Osteoblast (primary cell): ENCODE measurements at places on chromosomes 11 and 22. TPM values are rescaled to one million over a fixed set of nuclear protein-coding genes. Genes with fewer than 3 reads are reported as not detected.

DNA sequence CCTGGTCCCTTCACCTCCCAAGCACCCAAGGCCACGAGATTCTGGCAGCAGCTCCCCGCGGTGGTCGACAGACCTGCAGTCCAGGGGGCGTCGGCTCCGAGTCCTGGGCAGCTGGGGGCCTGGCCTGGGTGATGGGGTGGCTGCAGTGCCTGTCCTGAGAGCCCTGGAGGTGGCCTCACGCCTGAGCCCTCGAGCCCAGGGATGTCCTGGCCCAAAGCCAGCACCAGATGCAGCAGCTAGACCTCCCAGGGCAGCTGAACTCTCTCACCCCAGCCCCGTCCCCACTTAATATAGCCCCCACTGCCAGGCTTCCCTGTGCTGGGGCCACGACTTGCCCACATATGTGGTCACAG lies 6.6 kb downstream of the LMNTD2 start:
- no peak overlapping the region for H3K4me3 ChIP-seq
- H3K27ac ChIP-seq = no peak overlapping the region
- H3K4me1 ChIP-seq = no peaks in the 10 kb centered on the region

DNA sequence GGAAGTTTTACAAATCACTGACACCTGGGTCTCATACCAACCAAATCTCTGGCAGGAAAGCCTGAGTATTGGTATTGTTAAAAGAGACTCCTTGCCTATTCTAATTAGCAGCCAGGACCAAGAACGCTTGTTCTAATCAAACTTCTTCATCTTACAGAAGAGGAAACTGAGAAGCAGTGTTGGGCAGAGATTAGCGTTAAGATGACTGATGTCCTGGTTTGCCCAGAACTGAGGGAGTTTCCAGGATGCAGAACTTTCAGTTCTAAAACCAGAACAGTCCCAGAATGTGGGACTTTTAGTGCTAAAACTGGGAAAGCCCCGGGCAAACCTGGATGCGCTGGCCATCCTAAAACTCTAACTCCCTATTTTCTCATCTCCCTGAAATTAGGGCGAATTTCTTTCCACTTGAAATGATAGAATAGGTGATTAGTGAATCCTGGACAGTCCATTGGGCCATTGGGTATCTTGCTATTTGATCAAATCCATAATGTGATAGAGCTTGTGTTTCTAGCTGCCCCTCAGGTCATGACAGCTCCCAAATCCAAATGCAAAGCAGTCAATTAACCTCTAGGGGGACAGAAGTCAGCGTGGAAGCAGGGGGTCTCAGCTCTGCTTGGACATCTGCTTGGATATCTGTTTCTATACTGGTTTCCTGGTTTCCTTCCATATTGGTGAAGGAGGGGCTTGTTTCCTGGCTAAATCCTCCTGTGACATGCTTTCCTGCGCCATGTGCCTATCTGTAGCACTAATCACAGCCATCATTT lies 16.0 kb upstream of the TMPRSS13 start:
- H3K36me3 ChIP-seq = no peaks in the 10 kb centered on the region
- no peak overlapping the region for H3K4me3 ChIP-seq
- peak; percentile 45 for DNase-seq
- H3K27ac ChIP-seq = no peak overlapping the region
- H3K27me3 ChIP-seq = no peaks in the 10 kb centered on the region

DNA sequence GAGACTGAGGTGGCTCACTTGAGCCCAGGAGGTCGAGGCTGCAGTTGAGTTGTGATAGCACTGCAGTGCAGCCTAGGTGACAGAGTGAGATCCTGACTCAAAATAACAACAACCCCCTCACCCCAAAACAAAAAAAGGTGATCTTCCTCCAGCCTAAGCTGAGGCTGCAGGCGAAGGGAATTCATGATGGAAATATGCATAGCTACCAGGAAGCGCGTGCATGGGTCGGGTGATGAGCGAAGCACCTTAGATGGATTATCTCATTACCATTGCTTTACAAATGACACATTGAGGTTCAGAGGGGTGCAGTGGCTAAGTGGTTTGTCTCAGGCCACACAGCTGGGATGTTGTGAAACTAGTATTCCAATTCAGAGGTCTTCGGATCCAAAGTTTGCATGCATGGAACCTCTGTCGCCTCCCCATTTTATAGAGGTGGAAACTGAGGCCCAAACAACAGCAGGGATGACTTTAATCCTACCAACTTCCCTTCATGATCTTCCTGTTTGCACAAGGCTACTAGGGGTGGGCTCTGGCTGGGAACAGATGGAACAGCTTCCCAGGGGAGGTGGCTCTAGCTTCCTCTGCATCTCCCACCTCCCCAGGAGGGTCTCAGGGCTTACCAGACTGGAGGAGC lies 4.6 kb downstream of the SLC29A2 start:
- H3K27me3 ChIP-seq = peaks cover 10% of the 10 kb centered on the region
- H3K27ac ChIP-seq = no peak overlapping the region
- DNase-seq = peak; percentile 74
- no peak overlapping the region for H3K4me3 ChIP-seq
- H3K36me3 ChIP-seq = no peaks in the 10 kb centered on the region
- H3K4me1 ChIP-seq = peaks cover 19% of the 10 kb centered on the region

OSM gene
- total RNA-seq = not detected in 2 replicates

DNA sequence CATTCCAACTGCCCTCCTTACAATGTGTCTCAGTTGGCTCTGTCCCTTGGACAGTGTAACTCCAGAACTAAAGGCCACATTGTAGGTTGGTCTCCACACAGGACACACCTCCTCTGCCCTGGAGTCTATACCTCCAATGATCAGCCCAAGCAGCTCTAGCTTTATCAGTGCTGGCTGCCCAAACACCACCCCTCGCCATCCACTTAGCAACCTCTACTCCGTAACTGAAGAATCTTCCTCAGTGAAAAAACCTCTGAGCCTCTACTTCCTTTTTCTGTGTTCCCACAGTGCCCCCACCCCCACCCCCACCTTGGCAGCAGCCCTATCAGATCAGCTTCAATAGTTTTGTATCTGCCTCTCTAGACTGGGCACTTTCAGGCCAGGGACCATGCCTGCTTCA lies 33.4 kb downstream of the SERPINH1 start:
- no peaks in the 10 kb centered on the region for H3K4me1 ChIP-seq
- no peak overlapping the region for H3K27ac ChIP-seq
- peaks cover 7% of the 10 kb centered on the region for H3K27me3 ChIP-seq
- H3K4me3 ChIP-seq = no peak overlapping the region

GRM5 gene
- total RNA-seq = not detected in 2 replicates

GRCh38 chr11:117909611-117910382 lies 19.4 kb downstream of the TMPRSS13 start:
- H3K27me3 ChIP-seq = no peaks in the 10 kb centered on the region
- DNase-seq = no peak
- H3K27ac ChIP-seq = no peak overlapping the region
- H3K36me3 ChIP-seq = no peaks in the 10 kb centered on the region
- H3K4me1 ChIP-seq = no peaks in the 10 kb centered on the region

DNA sequence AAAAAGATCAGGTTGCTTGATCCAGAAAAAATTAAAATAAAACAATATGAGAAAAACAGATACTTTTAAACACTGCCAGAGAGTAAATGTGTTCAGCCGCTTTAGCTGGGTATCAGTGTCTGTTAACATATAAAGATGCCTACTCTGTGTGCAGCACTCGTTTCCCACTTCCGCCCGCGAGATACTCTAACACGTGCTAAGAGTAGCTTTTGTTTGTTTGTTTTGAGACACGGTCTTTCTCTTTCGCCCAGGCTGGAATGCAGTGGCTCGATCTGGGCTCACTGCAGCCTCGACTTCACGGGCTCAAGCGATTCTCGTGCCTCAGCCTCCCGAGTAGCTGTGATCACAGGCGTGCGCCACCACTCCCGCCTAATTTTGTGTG lies 531 bp upstream of the MEN1 start:
- no peak overlapping the region for H3K27ac ChIP-seq
- peaks cover 12% of the 10 kb centered on the region for H3K4me1 ChIP-seq
- peaks cover 18% of the 10 kb centered on the region for H3K36me3 ChIP-seq
- no peaks in the 10 kb centered on the region for H3K27me3 ChIP-seq
- peak overlapping the region; percentile 93 for H3K4me3 ChIP-seq

CD3G gene
- total RNA-seq = not detected in 2 replicates

DNA sequence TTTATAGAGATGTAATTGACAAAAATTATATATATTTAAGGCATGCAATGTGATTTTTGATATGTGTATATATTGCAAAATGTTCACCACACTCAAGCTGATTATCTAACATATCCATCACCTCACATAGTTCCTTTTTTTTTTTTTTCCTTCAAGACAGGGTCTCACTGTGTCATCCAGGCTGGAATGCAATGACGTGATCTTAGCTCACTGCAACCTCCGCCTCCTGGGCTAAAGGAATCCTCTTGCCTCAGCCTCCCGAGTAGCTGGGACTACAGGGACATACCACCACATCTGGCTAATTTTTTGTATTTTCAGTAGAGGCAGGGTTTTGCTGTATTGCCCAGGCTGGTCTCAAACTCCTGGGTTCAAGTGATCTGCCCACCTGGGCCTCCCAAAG lies 65.1 kb upstream of the SLC35C1 start:
- peaks cover 3% of the 10 kb centered on the region for H3K4me1 ChIP-seq
- H3K4me3 ChIP-seq = no peak overlapping the region

MMP10 gene
- not detected in 2 replicates for total RNA-seq

GRCh38 chr22:27755521-27756211 lies 45.9 kb downstream of the MN1 start:
- peaks cover 8% of the 10 kb centered on the region for H3K4me1 ChIP-seq
- H3K27me3 ChIP-seq = no peaks in the 10 kb centered on the region
- no peak overlapping the region for H3K4me3 ChIP-seq
- DNase-seq = peak; percentile 47

GRCh38 chr11:76656571-76657081 lies 13.9 kb downstream of the LRRC32 start:
- no peaks in the 10 kb centered on the region for H3K27me3 ChIP-seq
- peaks cover 35% of the 10 kb centered on the region for H3K36me3 ChIP-seq
- H3K27ac ChIP-seq = no peak overlapping the region
- peaks cover 12% of the 10 kb centered on the region for H3K4me1 ChIP-seq
- H3K4me3 ChIP-seq = no peak overlapping the region
- DNase-seq = peak; percentile 89

DNA sequence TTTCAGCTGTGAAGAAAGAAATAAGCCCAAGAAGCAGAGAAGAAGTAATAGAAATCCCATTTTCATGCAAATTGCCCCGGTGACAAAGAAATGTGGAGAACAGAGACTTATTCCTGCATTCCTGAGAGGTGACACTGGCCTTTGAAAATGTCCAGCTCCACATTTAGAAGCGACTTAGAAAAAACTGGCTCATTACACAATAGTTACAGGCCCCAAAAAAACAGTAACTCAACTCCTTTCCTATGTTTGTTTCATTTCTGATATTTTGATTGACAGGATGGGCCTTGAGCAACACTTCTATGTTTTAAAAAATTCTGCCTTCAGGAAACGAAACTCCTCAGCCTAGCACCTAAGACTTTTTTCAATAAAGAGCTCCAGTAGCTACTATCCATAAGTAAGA lies 726.9 kb upstream of the TENM4 start:
- H3K4me3 ChIP-seq = no peak overlapping the region
- no peak overlapping the region for H3K27ac ChIP-seq
- H3K27me3 ChIP-seq = no peaks in the 10 kb centered on the region
- peaks cover 3% of the 10 kb centered on the region for H3K4me1 ChIP-seq
